Neural progenitor cell (in vitro differentiated cells): ENCODE measurements at places on chromosomes 3 and 15.

GRCh38 chr3:185653949-185654757 is 68.1 kb downstream of the SENP2 start:
- no peaks in the 10 kb centered on the region for H3K27me3 ChIP-seq
- H3K4me3 ChIP-seq: no peak overlapping the region
- H3K27ac ChIP-seq: no peak overlapping the region
- DNase-seq: no peak

GRCh38 chr15:72978223-72978622 is 74.0 kb upstream of the NEO1 start:
- no peaks in the 10 kb centered on the region for H3K27me3 ChIP-seq
- no peak overlapping the region for H3K4me3 ChIP-seq
- H3K4me1 ChIP-seq: no peaks in the 10 kb centered on the region
- no peak for DNase-seq
- H3K27ac ChIP-seq: no peak overlapping the region

DNA sequence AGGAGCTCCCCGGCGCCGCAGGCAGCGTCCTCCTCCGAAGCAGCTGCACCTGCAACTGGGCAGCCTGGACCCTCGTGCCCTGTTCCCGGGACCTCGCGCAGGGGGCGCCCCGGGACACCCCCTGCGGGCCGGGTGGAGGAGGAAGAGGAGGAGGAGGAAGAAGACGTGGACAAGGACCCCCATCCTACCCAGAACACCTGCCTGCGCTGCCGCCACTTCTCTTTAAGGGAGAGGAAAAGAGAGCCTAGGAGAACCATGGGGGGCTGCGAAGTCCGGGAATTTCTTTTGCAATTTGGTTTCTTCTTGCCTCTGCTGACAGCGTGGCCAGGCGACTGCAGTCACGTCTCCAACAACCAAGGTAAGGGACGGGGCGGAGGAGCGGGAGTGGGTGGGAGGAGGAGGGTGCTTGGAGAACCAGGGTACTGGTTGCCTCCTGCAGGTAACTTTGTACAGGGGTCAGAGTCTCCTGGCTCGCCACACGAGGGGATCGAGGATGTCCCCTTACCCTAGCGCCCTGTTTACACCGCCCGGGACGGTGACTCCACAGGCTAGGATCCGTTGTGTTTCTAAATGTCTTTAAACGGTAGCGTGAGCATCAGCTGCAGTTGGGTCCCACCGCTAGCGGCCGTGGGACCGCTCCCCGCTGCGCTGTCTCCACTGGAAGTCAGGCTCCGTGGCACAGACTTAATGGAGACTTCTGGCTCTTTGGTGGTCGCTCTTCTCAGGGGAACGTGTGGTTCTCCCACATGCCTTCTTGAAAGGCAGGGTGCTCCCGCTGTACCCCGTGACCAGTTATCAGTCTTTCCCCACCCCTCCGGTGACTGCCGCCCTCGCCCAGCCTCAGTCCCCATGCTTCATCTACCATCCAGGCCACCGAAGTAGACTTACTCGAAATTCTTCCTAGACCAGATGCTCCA is 515 bp downstream of the EPHA6 start:
- H3K4me1 ChIP-seq: peaks cover 7% of the 10 kb centered on the region
- H3K4me3 ChIP-seq: peak overlapping the region; percentile 52
- no peak overlapping the region for H3K27ac ChIP-seq

DNA sequence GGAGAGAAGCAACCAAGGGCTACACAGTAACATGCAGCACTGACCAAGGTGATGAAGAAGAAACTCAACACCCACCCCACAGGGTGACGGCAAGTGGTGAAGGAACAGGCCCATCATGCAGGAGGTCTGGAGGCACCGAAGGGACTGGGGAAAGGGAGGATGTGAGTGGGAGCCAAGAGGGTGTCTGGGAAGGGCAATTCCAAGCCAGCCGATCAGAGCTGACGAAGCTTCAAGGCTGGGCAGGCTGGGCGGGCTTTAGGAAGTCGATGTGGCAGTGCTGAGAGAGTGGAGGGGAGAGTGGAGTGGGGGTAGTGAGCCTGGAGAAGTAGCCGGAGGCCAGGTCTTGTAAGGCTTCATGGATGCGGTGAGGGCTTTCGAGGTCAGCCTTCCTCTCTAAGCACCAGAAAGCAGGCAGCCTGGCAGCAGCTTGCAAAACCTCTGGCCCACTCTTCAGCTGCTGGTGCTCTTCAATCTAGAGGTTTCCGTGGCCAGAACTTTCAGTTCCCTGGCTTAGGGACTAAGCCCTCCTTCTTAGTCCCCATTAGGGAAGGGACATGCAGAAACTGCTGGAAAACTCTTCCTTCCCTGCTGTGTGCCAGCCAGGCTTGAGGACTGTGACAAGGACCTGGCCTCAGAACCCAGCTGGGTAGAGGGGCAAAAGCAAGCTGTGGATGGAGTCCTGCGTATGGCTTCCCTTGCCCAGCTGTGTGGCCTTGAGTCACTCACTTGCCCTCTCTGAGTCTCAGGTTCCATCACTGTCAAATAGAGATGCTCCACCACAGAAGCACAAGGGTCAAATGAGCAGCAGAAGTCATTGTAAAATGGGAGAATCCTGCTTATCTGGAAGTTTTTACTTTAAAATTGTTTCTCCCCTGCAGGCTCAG is 72.1 kb downstream of the TLE3 start:
- H3K27ac ChIP-seq: no peak overlapping the region
- H3K36me3 ChIP-seq: no peaks in the 10 kb centered on the region
- DNase-seq: no peak
- H3K4me1 ChIP-seq: peaks cover 3% of the 10 kb centered on the region
- no peaks in the 10 kb centered on the region for H3K27me3 ChIP-seq

DNA sequence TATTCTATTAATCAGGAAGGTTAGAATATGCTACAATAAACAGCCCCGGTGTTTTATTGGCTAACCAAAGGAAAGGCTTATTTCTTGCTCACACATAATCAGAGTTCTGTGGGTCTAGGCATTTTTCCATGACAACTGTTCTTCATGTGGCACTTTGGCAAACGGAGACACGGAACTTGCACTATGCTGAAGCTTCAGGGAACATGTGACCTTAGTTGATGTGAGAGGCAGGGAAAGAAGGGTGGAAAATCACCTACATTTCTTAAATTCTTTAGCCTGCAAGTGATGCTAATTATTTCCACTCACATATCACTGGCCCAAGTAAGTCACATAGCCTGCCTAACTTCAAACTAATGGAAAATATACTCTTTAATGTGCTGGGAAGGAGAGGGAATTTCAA is 344.6 kb downstream of the SV2B start:
- H3K27me3 ChIP-seq: no peaks in the 10 kb centered on the region
- H3K4me1 ChIP-seq: no peaks in the 10 kb centered on the region
- H3K36me3 ChIP-seq: no peaks in the 10 kb centered on the region
- no peak overlapping the region for H3K4me3 ChIP-seq

DNA sequence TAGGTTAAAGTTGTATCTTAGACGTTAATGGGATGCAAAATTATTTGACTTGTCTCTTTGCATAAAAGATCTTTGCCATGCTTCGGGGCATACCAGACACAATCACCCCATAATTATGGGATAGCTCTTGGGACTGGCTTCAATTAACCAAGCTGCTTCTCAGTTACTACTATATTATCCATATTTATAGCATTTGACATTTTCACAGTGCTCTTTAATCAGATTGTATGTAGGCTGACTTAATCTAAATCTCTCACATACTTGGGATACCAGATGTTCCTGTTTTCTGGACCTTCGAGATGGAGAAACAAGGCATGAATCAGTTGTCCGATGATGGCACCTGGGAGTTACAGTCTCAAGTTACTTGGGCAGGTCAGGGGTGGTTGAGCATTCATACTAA is 27.2 kb upstream of the ABHD17C start:
- no peak for DNase-seq
- no peak overlapping the region for H3K4me3 ChIP-seq
- H3K36me3 ChIP-seq: no peaks in the 10 kb centered on the region
- H3K4me1 ChIP-seq: no peaks in the 10 kb centered on the region
- no peaks in the 10 kb centered on the region for H3K27me3 ChIP-seq
- no peak overlapping the region for H3K27ac ChIP-seq

- no peak overlapping the region for H3K27ac ChIP-seq
- H3K36me3 ChIP-seq: no peaks in the 10 kb centered on the region
- peaks cover 6% of the 10 kb centered on the region for H3K4me1 ChIP-seq
- DNase-seq: no peak
- no peaks in the 10 kb centered on the region for H3K27me3 ChIP-seq
These were observed 50.3 kb downstream of the LSM3 start for GRCh38 chr3:14228681-14229470.

GRCh38 chr3:120263792-120264191 is 21.2 kb downstream of the GPR156 start:
- no peak for DNase-seq
- no peaks in the 10 kb centered on the region for H3K4me1 ChIP-seq
- no peak overlapping the region for H3K27ac ChIP-seq
- H3K4me3 ChIP-seq: no peak overlapping the region

GRCh38 chr3:184177331-184177731 is 2.7 kb downstream of the AP2M1 start:
- peak overlapping the region; percentile 97 for H3K4me3 ChIP-seq
- peaks cover 22% of the 10 kb centered on the region for H3K4me1 ChIP-seq
- H3K36me3 ChIP-seq: no peaks in the 10 kb centered on the region
- no peaks in the 10 kb centered on the region for H3K27me3 ChIP-seq

DNA sequence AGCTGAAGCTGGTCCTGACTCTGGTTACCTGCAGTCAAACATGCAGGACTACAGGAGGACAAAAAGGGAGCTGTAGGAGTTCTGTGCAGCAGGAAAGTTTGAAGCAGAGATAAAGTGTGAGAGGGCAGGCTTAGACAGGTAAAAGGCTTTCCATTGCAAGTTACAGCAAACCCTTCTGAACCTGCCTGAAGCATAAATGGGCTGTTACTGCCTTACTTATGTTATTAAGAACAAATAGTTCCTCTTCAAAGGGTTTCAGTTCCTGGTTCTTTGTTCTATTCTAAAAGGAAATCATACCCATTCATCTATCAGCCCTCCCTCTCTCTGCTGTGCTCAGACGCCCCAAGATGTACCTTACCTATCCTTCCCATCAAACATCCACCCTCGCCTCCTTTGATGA is 52.4 kb upstream of the CACNA2D3 start:
- H3K27me3 ChIP-seq: no peaks in the 10 kb centered on the region
- H3K4me3 ChIP-seq: no peak overlapping the region
- H3K4me1 ChIP-seq: peaks cover 5% of the 10 kb centered on the region

DNA sequence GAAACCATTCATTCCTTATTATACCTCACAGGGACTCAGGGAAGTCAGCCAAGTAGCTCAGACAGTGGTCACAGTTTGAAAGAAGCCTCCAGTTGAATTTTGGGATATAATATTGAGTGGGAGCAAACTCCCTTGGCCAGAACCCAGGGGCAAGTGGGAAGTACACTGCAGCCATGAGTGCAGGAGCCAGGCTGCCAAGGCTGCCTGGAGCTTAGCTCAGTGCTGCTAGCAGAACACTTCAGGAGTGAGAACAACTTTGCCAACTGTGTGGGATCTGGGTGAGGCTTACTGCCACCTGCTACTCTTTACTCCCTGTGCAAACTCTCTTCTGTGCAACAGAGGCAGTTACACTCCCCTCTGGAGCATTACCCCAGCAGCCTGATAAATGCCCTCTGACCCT is 4.6 kb downstream of the OR5K3 start:
- no peak overlapping the region for H3K27ac ChIP-seq
- H3K27me3 ChIP-seq: no peaks in the 10 kb centered on the region
- H3K4me1 ChIP-seq: no peaks in the 10 kb centered on the region
- no peaks in the 10 kb centered on the region for H3K36me3 ChIP-seq
- no peak overlapping the region for H3K4me3 ChIP-seq
- DNase-seq: no peak

DNA sequence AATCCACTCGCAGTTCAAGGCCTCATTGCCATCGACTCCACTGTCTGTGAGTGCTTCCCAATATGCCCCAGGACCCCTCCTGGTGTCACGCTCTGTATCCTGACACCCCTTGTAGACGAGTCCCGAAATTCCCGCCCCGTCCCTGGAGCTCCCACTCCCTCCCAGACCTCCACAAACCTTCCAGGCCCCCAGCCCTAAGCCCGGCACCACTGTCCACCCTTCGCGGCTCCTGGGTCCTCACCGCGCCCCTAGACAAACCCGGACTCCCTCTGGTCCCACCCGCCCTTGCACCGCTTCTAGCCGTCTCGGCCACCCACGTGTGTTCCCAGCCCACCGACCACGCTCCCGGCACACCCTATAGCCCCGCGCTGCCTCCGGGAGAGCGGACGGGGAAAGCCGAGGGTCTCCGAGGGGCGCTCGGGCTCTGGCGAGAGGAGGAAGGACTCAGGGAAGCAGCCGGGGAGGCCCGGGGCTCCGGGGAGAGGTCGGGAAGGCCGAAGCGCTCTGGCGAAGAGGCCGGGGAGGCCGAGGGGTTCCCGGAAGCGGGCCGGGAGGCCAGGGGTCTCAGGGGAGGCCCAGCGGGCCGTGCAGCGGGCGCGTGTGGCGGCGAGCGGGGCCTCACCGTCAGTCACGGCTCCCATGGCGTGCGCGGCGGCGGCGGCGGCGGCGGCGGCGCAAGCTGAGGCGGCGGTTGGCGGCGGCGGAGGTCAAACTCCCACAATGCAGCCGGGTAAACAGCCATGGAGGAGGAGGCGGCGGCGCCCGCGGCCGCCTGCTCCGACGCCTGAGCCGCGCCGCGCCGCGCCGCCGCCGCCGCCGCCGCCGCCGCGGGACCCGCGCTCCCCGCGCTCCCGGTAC is at the start of the genes ATXN7 and THOC7:
TSS of gene ATXN7 (plus strand) at position 718 of the 858 bp plus-strand sequence. CDS start 48,732 bp downstream, outside the sequence.
TSS of gene THOC7 (minus strand) at position 656 of the 858 bp plus-strand sequence. CDS start at position 641, 15 bp downstream.
- H3K4me1 ChIP-seq: peaks cover 14% of the 10 kb centered on the region
- H3K27me3 ChIP-seq: no peaks in the 10 kb centered on the region
- no peaks in the 10 kb centered on the region for H3K36me3 ChIP-seq
- H3K4me3 ChIP-seq: peak within 1 kb of the TSS; percentile 99
- H3K27ac ChIP-seq: peak within 1 kb of the TSS; percentile 86
- DNase-seq: peak; percentile 89

- H3K36me3 ChIP-seq: no peaks in the 10 kb centered on the region
- H3K4me3 ChIP-seq: no peak overlapping the region
- no peaks in the 10 kb centered on the region for H3K4me1 ChIP-seq
- H3K27ac ChIP-seq: no peak overlapping the region
- no peaks in the 10 kb centered on the region for H3K27me3 ChIP-seq
These were observed 10.2 kb downstream of the EDEM1 start for GRCh38 chr3:5197470-5198312.

DNA sequence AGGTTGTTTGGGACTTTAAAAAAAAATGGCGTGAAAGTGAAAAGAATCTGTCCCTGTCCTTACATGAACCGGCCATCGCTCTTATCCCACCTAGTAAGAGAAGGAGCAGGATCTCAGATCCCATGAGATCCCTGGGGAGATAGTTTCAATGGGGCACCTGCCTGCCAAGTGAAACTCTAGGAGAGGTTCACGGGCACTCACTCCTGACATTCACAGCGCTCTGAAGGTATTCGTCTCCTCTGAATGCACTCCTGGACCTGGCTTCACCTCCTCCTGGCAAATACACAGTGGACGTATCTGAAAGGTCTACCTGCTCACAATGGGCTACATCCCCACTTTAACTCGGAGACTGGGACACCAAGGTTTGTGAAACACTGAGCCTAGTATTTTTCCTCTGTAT is 248.7 kb upstream of the ICE2 start:
- H3K36me3 ChIP-seq: no peaks in the 10 kb centered on the region
- H3K27me3 ChIP-seq: no peaks in the 10 kb centered on the region
- H3K27ac ChIP-seq: no peak overlapping the region
- peaks cover 22% of the 10 kb centered on the region for H3K4me1 ChIP-seq

GRCh38 chr3:102132370-102132769 is 283.1 kb downstream of the NFKBIZ start:
- no peak for DNase-seq
- no peak overlapping the region for H3K4me3 ChIP-seq
- no peaks in the 10 kb centered on the region for H3K36me3 ChIP-seq

GRCh38 chr3:136336329-136337100 is 86.4 kb downstream of the PCCB start:
- no peak for DNase-seq
- H3K27ac ChIP-seq: no peak overlapping the region
- H3K4me3 ChIP-seq: no peak overlapping the region
- H3K36me3 ChIP-seq: no peaks in the 10 kb centered on the region
- no peaks in the 10 kb centered on the region for H3K4me1 ChIP-seq
- no peaks in the 10 kb centered on the region for H3K27me3 ChIP-seq
